Endothelial cell of umbilical vein (primary cell): ENCODE measurements at places on chromosomes 3 and 15.

DNA sequence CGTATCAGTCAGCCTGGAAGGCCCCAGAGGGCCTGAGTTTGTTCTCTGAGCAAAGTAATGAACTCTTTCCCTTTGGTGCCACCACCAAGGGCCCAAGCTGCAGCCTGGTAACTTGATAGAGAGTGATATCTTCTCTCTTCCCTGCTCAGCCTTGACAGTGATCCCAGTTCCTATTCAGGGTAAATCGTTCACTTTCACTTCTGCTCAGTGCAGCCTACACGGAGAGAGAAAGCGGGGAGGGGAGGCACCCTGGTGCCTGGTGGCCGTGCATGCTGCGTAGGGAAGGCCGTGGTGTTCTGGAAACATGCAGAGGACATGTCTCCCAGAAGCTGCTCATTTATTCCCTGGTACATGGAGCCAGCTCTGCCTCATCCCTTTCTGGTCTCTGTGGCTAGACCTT lies 54.9 kb downstream of the KIF9 start:
- no peak overlapping the region for H3K4me3 ChIP-seq
- DNase-seq, result no peak
- H3K36me3 ChIP-seq, result no peaks in the 10 kb centered on the region

GRCh38 chr3:191138937-191139336 lies 60.1 kb upstream of the OSTN start:
- H3K4me1 ChIP-seq, result peaks cover 25% of the 10 kb centered on the region
- DNase-seq, result peak; percentile 6
- H3K36me3 ChIP-seq, result no peaks in the 10 kb centered on the region
- no peak overlapping the region for H3K27ac ChIP-seq
- H3K27me3 ChIP-seq, result no peaks in the 10 kb centered on the region

- peak; percentile 19 for DNase-seq
- H3K27ac ChIP-seq, result no peak overlapping the region
- H3K27me3 ChIP-seq, result no peaks in the 10 kb centered on the region
- H3K4me3 ChIP-seq, result peak overlapping the region; percentile 54
These were observed 736 bp downstream of the ARHGEF26 start for GRCh38 chr3:154121701-154122551.

- no peaks in the 10 kb centered on the region for H3K27me3 ChIP-seq
- H3K4me1 ChIP-seq, result no peaks in the 10 kb centered on the region
- no peak overlapping the region for H3K4me3 ChIP-seq
- no peak overlapping the region for H3K27ac ChIP-seq
- H3K36me3 ChIP-seq, result no peaks in the 10 kb centered on the region
These were observed 179.1 kb upstream of the RGMA start for GRCh38 chr15:93268066-93268465.

GRCh38 chr15:58854593-58854992 lies 78.9 kb downstream of the SLTM start:
- H3K27ac ChIP-seq, result no peak overlapping the region
- no peaks in the 10 kb centered on the region for H3K36me3 ChIP-seq
- no peaks in the 10 kb centered on the region for H3K27me3 ChIP-seq
- no peak overlapping the region for H3K4me3 ChIP-seq
- DNase-seq, result no peak

- H3K36me3 ChIP-seq, result no peaks in the 10 kb centered on the region
- H3K4me1 ChIP-seq, result peaks cover 8% of the 10 kb centered on the region
These were observed 86.6 kb downstream of the SNRK start for GRCh38 chr3:43372809-43373559.

- no peak overlapping the region for H3K27ac ChIP-seq
- DNase-seq, result no peak
- H3K4me1 ChIP-seq, result no peaks in the 10 kb centered on the region
- no peaks in the 10 kb centered on the region for H3K27me3 ChIP-seq
- no peak overlapping the region for H3K4me3 ChIP-seq
These were observed 75.6 kb downstream of the FAM174B start for GRCh38 chr15:92579931-92580470.

DNA sequence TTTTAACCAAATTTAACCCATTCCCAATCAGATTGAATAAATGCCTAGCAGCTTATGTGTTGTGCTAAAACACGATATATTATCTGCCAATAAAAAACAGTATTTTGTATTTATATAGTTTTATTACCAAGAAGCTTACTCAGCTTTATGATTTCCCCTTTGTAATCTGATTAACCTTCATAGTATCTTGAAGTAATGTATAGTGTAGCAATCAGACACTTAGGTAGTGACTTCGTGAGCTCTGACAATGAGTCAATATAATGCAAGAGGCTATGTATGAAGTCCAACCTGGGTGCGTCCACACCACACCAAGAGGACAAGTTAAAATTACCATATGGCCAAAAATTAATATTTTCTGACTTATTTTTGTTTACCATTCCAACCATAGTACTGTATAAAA lies 2.1 kb upstream of the CNBP start:
- H3K27me3 ChIP-seq, result no peaks in the 10 kb centered on the region
- DNase-seq, result no peak
- H3K36me3 ChIP-seq, result no peaks in the 10 kb centered on the region
- no peak overlapping the region for H3K4me3 ChIP-seq
- peaks cover 17% of the 10 kb centered on the region for H3K4me1 ChIP-seq

DNA sequence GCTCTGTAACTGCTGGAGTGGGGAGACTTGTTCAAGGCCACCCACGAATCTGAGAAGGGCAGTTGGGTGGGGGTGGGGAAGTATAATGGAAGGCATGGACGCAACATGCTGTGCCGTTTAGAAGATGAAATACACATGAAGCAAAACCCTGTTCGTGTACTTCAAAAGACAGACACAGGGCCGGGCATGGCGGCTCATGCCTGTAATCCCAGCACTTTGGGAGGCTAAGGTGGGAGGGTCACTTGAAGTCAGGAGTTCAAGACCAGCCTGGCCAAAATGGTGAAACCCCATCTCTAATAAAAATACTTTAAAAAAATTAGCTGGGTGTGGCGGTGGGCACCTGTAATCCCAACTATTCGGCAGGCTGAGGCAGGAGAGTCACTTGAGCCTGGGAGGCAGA lies 36.9 kb upstream of the SFMBT1 start:
- no peak for DNase-seq
- no peaks in the 10 kb centered on the region for H3K36me3 ChIP-seq
- H3K4me3 ChIP-seq, result no peak overlapping the region
- H3K27ac ChIP-seq, result no peak overlapping the region
- no peaks in the 10 kb centered on the region for H3K27me3 ChIP-seq

DNA sequence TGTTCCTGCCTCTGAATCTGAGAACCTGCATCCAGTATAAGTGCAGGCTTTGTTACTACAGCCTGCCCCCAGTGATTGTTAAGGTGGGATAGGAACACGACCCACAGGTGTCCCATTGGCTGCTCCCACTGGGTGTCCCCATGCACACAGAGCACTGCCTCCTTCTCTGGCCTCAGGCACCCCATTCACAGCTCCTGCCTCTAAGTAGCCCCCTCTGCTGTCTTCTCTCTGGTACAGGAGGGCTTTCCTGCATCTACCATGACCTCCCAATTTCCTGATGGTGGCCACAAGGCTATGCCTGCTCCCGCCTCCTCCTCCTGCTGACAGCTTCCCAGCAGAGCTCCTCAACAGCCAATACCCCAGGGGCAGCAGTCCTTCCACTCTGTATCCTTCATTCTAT lies 238.6 kb upstream of the TMC3 start:
- H3K27ac ChIP-seq, result no peak overlapping the region
- no peaks in the 10 kb centered on the region for H3K36me3 ChIP-seq
- H3K27me3 ChIP-seq, result no peaks in the 10 kb centered on the region
- no peak for DNase-seq
- no peak overlapping the region for H3K4me3 ChIP-seq

DNA sequence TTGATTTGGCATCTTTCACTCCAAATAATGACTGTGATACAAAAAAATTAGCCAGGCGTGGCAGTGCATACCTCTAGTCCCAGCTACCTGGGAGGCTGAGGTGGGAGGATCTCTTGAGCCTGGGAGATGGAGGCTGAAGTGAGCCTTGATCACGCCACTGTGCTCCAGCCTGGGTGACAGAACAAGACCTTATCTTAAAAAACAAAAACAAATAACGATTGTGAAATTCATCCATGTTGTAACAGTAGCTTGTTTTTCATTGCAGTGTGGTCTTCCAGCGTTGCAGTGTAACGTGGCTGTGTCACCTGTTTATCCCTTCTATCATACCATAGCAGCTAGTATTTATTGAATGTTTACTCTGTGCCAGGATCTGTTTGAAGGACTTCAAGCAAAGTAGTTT lies 120.9 kb downstream of the ITPR1 start:
- H3K27me3 ChIP-seq, result no peaks in the 10 kb centered on the region
- no peaks in the 10 kb centered on the region for H3K36me3 ChIP-seq
- H3K4me3 ChIP-seq, result no peak overlapping the region
- DNase-seq, result no peak

DNA sequence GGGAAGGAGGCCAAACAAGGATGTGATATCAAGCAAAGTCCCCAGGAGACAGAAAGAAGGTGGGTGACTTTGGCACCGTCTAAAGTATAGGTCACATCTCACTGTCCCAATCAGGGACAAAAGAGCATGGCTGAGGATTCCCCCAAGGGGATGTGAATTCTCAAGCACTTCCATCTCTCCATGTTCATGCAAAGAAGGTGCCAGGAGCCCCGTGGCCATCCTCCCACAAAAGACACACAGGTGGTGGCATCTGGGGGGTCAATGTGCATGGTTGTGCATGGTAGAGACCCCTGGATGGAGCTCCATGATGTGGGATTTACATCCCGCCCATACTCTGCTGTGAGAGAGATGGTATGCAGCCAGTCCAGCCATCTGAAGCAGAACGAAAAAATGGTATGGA lies 145.7 kb upstream of the CTDSPL start:
- peaks cover 6% of the 10 kb centered on the region for H3K4me1 ChIP-seq
- no peaks in the 10 kb centered on the region for H3K27me3 ChIP-seq
- no peak overlapping the region for H3K4me3 ChIP-seq

DNA sequence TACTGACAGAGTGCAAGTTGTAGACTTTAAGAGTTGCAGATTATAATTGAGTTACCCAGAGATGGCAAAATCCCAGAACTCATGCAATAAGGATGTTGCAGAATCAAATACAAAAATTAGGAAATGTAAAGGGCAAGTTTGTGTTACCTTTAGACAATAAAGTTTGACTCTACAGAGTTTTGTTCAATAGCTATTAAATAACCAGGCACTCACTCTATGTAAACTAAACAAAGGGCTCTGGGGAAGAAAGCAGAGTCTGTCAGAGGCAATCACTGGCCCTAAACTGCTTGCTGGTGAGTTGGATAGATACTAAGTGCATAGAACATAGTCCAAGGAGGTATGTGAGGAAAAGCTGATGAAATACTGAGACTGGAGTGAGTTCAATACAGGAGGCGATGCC lies 40.0 kb upstream of the PLCL2 start:
- H3K4me1 ChIP-seq, result peaks cover 17% of the 10 kb centered on the region
- no peak overlapping the region for H3K4me3 ChIP-seq
- no peaks in the 10 kb centered on the region for H3K36me3 ChIP-seq
- no peak for DNase-seq
- H3K27me3 ChIP-seq, result no peaks in the 10 kb centered on the region
- H3K27ac ChIP-seq, result no peak overlapping the region

- no peaks in the 10 kb centered on the region for H3K27me3 ChIP-seq
- DNase-seq, result no peak
- H3K27ac ChIP-seq, result no peak overlapping the region
- H3K4me3 ChIP-seq, result no peak overlapping the region
- H3K4me1 ChIP-seq, result no peaks in the 10 kb centered on the region
These were observed 337.2 kb upstream of the ROBO2 start for GRCh38 chr3:76702676-76703075.

DNA sequence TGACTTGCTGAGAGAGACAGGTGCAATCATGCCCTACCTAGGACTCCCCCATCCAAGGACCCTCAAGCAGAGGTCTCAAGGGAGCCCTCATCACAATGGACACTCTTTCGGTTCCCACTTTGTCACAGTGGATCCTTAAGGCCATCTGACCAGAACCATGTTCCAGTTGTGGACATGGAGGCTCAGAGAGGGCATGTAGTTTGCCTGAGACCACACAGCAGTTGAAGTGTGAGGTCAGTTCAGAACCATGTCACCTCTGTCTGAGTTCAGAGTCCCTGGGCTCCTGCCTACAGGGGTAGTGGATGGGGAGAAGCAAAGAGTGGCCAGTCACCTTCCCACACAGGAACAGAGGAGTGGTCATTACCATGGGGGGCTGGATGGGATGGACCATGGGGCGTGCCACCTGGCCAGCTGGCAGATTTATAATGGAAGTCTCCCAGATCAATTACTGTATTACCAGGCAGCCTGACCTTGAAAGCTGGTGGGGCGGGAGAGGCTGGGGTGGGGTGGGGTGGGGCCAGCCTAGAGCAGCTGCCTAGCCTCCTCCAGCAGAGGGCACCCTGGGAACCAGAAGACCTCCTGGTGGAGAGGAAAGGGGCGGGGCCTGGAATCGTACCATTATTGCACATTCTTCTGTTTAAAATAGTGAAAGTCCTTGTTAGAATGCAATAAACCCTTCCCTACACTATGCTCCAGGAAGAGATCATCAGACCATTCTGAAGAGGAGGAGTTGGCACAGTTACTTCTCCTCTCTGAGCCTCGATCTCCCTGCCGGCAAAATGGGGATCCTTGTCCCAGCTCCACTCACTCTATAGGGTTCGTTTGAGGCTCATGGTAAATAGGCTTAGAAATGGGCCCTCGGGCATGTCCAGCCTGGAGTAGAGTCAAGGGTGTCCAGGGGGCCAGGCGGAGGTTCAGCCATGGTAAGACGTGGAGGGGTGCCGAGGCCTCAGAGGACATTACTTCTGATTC lies 26.9 kb upstream of the LINGO1 start:
- peak; percentile 22 for DNase-seq
- no peak overlapping the region for H3K4me3 ChIP-seq
- H3K4me1 ChIP-seq, result no peaks in the 10 kb centered on the region
- H3K27me3 ChIP-seq, result no peaks in the 10 kb centered on the region
- no peaks in the 10 kb centered on the region for H3K36me3 ChIP-seq

- peaks cover 42% of the 10 kb centered on the region for H3K27me3 ChIP-seq
- no peak overlapping the region for H3K27ac ChIP-seq
- no peak overlapping the region for H3K4me3 ChIP-seq
- peaks cover 16% of the 10 kb centered on the region for H3K4me1 ChIP-seq
These were observed 18.1 kb downstream of the CSPG4 start for GRCh38 chr15:75694241-75695182.

GRCh38 chr3:141830508-141830907 lies 45.9 kb upstream of the ATP1B3 start:
- H3K4me3 ChIP-seq, result no peak overlapping the region
- H3K36me3 ChIP-seq, result no peaks in the 10 kb centered on the region
- no peaks in the 10 kb centered on the region for H3K4me1 ChIP-seq
- DNase-seq, result no peak
- H3K27me3 ChIP-seq, result peaks cover 8% of the 10 kb centered on the region

DNA sequence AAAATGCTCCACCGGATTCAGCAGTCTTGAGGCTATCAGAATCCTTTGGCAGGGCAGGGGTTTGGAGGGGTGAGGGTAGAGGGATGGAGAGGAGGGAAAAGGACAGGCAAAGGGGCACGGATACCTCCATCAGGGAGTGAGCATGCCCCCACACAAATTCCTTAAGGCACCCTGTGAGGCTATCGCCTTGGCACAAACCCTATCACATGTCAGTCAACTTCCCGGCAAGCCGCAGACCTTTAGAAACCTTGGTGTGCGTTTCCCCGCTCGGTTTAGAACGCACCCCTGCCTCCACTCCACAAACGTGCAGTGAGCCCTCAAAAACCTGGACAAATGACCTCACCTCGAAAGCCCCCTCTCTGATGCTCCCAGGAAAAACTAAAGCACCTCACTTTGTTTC lies 422 bp upstream of the SETMAR start:
- no peak overlapping the region for H3K27ac ChIP-seq
- no peaks in the 10 kb centered on the region for H3K36me3 ChIP-seq
- no peaks in the 10 kb centered on the region for H3K27me3 ChIP-seq
- no peak for DNase-seq
